ENCODE measurements at places on chromosomes 5 and 9.
A peak's percentile ranks its signal among the peaks of the same experiment; 100 is the strongest.

DNA sequence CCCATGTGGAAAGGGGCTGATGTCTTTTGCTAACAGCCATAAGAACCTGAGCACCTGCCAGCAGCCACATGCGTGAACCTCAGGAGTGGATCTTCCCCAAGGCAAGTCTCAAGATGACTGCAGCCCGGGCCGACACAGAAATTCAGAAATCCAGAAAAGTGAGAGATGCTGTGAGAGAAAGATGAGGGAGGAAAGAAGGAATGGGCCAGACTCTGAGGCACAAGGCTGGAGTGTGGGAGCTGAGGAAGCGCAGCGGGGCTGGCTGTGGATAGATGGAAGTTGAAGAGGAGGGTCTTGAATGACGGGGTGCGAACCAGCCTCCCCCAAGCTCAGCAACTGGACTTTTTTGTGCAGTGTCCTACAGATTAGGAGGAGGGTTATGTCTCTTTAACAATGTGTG lies 337.8 kb downstream of the GADD45G start:
- no peak for DNase-seq

DNA sequence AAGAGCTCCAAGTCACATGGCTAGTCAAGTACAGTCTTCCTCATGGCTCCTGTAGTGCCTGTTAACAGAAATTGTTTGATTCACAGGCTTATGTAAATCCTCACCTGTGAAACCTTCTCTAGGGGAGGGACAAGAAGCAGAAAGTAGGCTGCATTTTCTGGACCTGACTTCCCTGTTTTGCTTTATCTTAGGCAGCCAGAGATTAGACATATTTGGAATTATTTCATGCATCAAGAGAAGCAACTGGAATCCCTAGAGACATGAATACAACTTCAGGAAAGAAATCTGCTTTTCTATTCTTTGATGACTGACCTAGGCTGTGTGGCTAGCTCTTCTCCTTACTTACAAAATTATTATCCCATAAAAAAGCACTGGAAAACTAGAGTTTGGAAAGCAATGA lies 52.3 kb downstream of the CAST start:
- no peak for DNase-seq

- no peak for DNase-seq
These were observed 369.1 kb upstream of the DAP start for GRCh38 chr5:11130131-11130530.

GRCh38 chr5:74717596-74717995 lies 32.6 kb downstream of the HEXB start:
- DNase-seq, result no peak

DNA sequence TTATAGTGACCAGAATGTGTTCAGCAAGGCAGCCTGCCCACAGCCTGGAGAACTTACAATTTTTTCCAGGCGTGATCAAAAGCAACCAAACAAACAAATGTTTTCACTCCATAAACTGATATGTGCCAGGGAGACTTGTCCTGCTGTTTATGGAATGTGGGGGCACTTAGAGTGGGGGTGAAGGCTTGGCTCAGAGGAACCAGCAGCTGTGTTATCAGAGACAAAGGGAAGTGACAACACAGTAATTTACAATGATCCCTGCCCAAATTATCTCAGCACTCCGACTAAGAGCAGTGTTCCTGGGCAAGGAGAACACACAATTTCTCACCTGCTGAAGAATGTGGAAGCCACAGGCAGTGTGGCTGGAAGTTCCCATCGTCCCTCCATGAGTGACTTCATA lies 429.1 kb upstream of the IRX4 start:
- no peak for DNase-seq

DNA sequence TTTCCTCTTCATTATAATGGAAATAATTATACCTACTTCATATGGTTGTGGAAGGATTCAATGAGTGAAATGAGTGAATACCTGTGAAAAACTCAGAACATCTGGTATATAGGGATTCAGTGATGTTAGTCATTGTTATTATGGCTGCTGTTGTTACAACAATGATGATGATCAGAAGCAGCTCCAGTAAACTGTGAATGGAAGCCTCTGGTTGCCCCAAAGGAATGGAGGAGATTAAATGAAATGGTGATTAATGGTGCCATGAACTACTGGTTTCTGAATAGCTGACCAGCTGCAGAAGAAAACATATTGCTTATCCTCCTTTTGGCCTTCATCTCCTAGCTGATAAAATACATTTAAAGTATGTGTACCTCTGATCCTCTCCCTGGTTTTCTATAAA lies 372.0 kb downstream of the ARHGEF28 start:
- peak; percentile 22 for DNase-seq

GRCh38 chr5:149328177-149328576 lies 17.1 kb upstream of the GRPEL2 start:
- DNase-seq, result no peak

DNA sequence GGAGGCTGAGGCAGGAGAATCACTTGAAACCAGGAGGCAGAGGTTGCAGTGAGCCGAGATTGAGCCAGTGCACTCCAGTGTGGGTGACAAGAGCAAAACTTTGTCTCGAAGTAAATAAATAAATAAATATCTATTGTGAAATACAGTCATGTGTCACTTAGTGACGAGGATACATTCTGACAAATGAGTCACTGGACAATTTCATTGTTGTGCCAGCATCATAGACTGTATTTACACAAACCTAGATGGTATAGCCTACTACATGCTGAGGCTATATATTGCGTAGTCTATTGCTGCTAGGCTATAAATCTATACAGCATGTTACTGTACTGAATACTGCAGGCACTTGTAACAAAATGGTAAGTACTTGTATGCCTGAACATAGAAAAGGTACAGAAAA lies 61.1 kb upstream of the CCL21 start:
- no peak for DNase-seq

- DNase-seq, result no peak
These were observed 496.9 kb upstream of the ADAMTS16 start for GRCh38 chr5:4643190-4643589.

- DNase-seq, result no peak
These were observed 42.3 kb downstream of the SHOC1 start for GRCh38 chr9:111752455-111752854.

DNA sequence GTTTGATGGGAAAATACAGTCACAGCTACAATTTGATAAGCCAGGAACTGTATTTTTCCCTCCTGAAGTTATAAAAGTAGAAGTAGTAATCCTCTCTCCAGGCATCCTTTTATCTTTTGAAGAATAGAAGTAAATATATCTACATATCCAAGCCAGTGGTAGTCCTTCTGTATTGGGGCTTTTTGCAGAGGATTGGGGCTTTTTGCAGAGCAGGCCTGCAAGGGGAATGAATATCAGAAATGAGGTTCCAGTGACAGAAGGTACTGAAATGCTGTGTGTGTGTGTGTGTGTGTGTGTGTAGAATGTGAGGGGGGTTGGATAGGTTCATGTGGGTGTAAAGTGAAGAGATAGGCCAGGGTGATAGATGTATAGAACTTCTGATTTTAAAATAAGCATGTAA lies 127.4 kb downstream of the COMMD10 start:
- no peak for DNase-seq

DNA sequence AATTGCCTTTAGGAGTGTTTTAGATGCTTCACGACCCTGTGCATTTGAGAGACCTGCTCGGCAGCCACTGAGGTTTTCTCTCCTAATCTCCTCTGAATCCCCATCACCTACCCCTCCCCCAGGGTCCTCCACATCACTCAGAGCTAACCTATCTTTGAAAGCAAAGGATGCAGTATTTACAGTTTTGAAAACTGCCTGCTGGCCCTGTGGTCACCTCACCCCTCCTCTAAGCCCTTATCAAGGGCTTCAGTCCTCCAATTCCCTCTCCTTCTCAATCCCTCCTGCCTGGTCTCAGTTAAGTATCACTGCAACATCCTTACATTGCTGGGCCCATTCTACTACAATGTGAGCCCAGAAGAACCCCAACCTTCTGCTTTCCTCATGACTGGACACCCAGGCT lies 4.6 kb downstream of the RPP25L start:
- DNase-seq, result no peak

DNA sequence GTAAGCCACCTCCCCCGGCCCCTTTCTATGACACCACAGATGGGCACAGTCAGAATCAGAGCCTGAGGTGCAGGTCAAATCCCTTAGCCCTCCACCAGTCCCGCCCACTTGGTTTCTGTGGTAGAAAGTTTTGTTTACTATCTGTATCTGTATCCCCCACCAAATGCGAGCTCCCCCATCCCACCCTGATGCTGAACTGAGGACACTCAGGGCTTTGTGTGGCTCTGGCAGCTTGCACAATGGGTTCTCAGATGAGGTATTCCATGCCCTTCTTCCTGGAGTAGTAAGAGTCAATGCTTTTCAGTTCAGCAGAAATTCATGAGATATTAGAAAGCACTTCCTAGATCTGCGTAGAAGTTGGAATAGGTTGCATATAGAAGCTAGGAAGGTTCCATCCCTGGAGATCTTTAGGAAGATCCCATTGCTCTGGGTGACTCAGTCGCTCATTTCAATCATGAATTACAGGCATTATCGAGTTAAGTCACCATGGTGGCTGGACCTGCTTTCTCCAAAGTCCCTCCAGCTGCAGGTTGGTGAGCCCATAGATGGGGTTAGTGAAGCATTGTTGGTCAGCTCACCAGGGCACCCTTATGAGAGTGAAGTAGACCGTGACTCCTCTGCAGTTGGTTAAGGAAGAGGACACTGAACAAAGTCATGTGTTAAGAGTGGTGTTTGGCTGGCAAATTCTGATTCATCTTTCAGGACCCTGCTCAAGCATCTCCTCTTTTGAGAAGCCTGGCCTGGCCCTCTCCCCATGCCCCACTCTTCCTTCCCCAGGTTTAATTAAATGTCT lies 10.6 kb upstream of the KCNIP1 start:
- no peak for DNase-seq
